ENCODE measurements at places on chromosomes 6 and 20. TPM values are rescaled to one million over a fixed set of nuclear protein-coding genes. Genes with fewer than 3 reads are reported as not detected.

GRCh38 chr6:82033631-82034211 lies 213.8 kb downstream of the IBTK start:
- DNase-seq: no peak
- H3K36me3 ChIP-seq: no peaks in the 10 kb centered on the region
- no peak overlapping the region for H3K4me3 ChIP-seq

DNA sequence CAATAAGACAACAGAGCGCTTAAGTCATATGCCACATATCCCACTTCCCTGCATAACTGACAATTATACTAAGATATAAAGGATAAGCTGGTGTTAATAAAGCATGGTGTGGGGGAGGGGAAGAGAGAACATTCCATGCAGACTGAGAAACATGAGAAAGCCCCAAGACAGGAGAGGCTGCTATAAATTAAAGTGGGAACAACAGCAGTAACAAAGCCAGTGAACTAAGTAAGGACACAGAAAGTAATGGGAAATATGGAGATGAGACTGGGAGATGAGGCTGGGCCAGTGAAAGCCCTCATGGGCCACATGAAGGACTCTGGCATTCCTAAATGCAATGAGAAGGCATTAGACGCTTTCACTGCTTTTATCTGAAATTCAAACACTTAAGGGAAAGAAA lies 41.3 kb downstream of the SESN1 start:
- H3K27me3 ChIP-seq: no peaks in the 10 kb centered on the region
- H3K4me3 ChIP-seq: no peak overlapping the region
- H3K27ac ChIP-seq: no peak overlapping the region
- no peaks in the 10 kb centered on the region for H3K36me3 ChIP-seq

The C6orf15 gene
- total RNA-seq: not detected

GRCh38 chr6:127592964-127593363 lies 16.0 kb downstream of the C6orf58 start:
- no peak for DNase-seq
- no peaks in the 10 kb centered on the region for H3K27me3 ChIP-seq
- H3K27ac ChIP-seq: peak overlapping the region; percentile 47
- H3K4me1 ChIP-seq: peaks cover 2% of the 10 kb centered on the region
- no peaks in the 10 kb centered on the region for H3K36me3 ChIP-seq

GRCh38 chr6:29976588-29977424 lies 34.5 kb downstream of the HLA-A start:
- H3K4me1 ChIP-seq: peaks cover 12% of the 10 kb centered on the region
- H3K27me3 ChIP-seq: peaks cover 43% of the 10 kb centered on the region

The SPATA2 gene
- total RNA-seq: 11.9 TPM

DNA sequence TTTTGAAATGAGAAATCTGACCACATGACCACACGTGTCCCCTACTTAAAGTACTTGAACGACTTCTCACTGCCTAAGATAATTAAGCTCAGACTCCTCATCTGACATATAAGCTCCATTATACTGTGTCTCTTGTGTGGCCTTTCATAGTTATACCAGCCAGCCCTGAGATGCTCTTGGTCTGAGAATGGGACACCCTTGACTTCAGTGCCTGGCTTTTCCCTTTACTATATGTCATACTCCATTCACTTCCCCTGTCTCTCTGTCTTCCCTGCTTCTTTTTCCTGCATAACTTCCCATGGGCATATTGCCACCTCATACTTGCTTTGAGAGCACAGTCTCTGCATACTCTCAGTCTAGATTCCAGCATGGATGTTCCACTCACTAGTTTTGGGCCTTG lies 53.4 kb upstream of the TINAG start:
- no peaks in the 10 kb centered on the region for H3K27me3 ChIP-seq
- DNase-seq: no peak
- H3K36me3 ChIP-seq: no peaks in the 10 kb centered on the region
- H3K27ac ChIP-seq: no peak overlapping the region
- no peak overlapping the region for H3K4me3 ChIP-seq
- no peaks in the 10 kb centered on the region for H3K4me1 ChIP-seq

DNA sequence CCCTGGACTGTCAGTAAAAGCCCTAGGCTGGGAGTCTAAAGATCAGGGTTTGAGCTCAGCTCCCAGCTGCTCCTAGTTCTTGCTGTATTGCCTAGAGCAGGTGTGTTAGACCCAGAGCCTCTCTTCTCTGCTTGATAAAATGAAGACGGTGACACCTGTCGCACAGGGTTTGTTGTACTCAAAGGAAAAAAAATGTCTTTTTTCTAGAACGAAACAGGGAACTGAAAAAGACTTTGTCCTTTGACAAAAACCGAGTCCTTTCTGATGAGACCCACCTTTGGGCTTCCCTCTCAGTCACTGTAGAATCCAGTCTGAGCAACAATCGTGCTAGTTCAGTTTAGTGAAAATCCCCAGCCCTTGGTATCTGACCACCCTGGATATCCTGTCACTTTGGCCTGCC lies 102.1 kb upstream of the LAMP5 start:
- peaks cover 4% of the 10 kb centered on the region for H3K36me3 ChIP-seq
- H3K27me3 ChIP-seq: no peaks in the 10 kb centered on the region
- DNase-seq: no peak

DNA sequence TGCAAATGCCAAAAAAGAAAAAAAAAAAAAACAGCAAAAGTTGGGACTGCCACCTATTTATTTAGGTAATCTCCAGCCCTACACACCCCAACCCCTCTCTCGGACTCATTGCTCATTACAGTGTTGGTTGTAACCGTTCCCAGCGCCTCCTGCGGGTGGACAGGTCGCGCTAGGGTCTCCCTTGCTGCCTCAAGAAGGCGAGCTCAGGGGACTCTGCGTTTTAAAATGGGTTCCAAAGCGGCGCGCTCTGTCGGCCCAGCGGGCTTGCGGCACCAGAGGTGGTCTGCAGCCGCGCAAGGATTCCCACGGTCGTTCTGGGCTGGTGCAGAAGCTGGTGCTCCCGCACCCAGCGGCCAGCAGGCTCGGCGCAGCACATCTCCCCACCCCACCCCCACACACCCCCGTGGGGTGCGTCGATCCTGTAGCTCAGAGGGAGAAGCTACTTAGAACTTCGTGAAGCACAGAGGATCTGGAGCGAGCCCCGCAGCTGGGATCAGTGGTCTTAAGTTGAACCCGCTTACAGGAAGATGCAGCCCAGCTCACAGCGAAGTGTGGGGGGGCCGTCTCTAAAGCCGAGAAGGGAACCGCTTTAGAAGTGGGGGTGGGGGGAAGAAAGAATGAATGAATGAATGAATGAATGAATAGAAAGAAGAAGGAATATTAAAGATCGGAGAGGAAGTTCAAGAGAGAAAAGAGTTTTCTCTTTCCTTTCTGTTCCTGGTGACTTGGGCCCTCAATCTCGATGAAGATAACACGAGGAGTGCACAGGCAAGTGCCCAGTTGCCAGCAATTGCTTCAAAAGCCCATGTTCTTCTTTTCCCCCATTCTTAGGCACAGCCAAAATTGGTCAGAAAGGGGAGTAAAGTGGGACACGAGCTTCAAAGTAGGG lies 780 bp downstream of the TFAP2A start:
- peaks cover 79% of the 10 kb centered on the region for H3K27me3 ChIP-seq
- no peak overlapping the region for H3K27ac ChIP-seq
- H3K36me3 ChIP-seq: no peaks in the 10 kb centered on the region
- peaks cover 32% of the 10 kb centered on the region for H3K4me1 ChIP-seq
- peak; percentile 70 for DNase-seq

The SLC35D3 gene
- total RNA-seq: 0.57 TPM

DNA sequence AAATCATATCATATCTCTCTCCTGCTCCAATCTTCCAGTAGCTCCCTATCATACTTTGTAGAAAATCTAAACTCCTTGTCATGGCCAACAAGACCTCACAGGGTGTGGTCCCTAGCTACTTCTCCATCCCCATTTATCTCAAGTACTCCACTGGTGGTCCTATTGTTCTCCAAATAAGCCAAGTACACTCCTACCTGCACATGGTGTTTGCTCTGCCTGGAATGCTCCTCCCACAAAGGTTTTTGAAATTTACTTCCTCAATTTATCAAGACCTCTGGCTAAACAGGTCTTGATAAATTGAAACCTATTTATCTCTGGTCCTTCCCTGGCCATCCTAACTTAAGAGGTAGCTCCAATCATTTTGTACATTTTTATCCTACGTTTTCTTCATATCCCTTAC lies 12.1 kb downstream of the TMX4 start:
- no peaks in the 10 kb centered on the region for H3K27me3 ChIP-seq
- H3K36me3 ChIP-seq: no peaks in the 10 kb centered on the region
- H3K27ac ChIP-seq: no peak overlapping the region
- H3K4me1 ChIP-seq: no peaks in the 10 kb centered on the region
- no peak for DNase-seq
- H3K4me3 ChIP-seq: no peak overlapping the region

The EPM2A gene
- total RNA-seq: 6.2 TPM

- H3K4me3 ChIP-seq: no peak overlapping the region
- H3K27me3 ChIP-seq: no peaks in the 10 kb centered on the region
- H3K4me1 ChIP-seq: no peaks in the 10 kb centered on the region
Measured at GRCh38 chr20:17444091-17444490, 87.1 kb downstream of the BFSP1 start.

GRCh38 chr6:12957321-12958051 lies 240.9 kb downstream of the PHACTR1 start:
- peaks cover 53% of the 10 kb centered on the region for H3K27me3 ChIP-seq
- H3K36me3 ChIP-seq: no peaks in the 10 kb centered on the region
- peaks cover 15% of the 10 kb centered on the region for H3K4me1 ChIP-seq
- H3K4me3 ChIP-seq: peak overlapping the region; percentile 11
- DNase-seq: no peak

The THBD gene
- total RNA-seq: 0.43 TPM

GRCh38 chr6:139981066-139981624 lies 606.7 kb upstream of the CITED2 start:
- no peaks in the 10 kb centered on the region for H3K27me3 ChIP-seq
- no peak for DNase-seq
- no peak overlapping the region for H3K4me3 ChIP-seq
- no peaks in the 10 kb centered on the region for H3K36me3 ChIP-seq

The PSMF1 gene
- total RNA-seq: 118 TPM

DNA sequence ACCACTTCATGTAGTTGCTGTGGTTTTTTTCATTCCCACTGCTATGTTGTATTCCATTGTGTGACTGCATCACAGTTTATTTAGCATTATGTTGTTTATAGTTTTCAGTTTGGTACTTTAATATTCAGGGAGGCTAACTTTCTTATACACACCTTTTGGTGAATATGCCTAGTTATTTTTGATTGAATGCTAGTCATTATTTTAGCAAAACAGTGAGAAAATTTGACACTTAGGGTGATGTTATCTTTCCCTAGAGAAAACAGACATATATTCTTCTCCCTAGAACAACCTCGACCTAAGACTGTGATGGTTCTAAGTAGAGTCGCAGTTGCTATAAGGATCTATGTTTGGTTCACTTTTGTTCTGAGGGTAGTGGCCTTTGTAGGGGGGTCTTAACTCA lies 120.8 kb upstream of the B3GAT2 start:
- no peaks in the 10 kb centered on the region for H3K4me1 ChIP-seq
- DNase-seq: no peak
- H3K27ac ChIP-seq: no peak overlapping the region
- no peak overlapping the region for H3K4me3 ChIP-seq

The ARG1 gene
- total RNA-seq: not detected

GRCh38 chr6:33053230-33053629 lies 20.2 kb downstream of the HLA-DPA1 start:
- no peaks in the 10 kb centered on the region for H3K27me3 ChIP-seq
- H3K4me3 ChIP-seq: no peak overlapping the region
- DNase-seq: no peak
- H3K4me1 ChIP-seq: peaks cover 6% of the 10 kb centered on the region
- H3K36me3 ChIP-seq: no peaks in the 10 kb centered on the region

The ERVFRD-1 gene
- not detected for total RNA-seq

The SLC32A1 gene
- total RNA-seq: 0.33 TPM

DNA sequence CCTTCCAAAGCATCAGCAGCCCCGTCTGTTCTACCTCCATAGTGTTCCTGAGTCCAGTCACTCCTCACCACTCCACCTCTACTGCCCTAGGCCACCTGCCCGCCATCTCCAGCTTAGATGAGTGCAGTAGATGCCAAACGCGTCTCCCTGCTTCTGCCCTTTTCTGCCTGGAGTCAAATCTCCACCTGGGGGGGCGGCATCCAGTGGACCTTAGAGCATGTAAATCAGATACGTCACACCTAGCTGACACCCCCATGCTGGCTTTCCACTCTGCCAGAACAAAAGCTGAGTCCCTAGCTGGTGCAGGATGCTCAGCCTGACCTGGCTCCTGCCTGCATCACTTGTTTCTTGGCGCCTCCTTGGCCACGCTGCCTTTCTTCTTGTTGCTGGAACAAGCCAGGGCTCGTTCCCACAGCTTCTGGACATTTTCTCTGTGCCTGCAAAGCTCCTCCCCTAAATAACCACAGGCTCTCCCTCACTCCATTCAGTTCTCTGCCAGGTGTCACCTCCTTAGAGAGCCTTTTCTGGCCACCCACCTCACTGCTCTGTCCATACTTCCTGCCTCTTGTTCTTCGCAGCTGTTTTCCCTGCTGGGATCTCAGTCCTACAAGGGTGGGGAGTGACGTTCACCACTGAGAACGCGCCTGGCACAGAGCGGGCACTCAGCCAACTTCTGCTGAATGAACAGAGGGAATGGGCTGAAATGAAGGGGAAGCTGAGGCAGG lies 5.8 kb downstream of the DDR1 start:
- H3K4me1 ChIP-seq: peaks cover 15% of the 10 kb centered on the region
- 0 out of 2 replicates have a peak overlapping the region, but pooled peaks have one; percentile 16 for H3K27ac ChIP-seq
- H3K4me3 ChIP-seq: no peak overlapping the region
- no peaks in the 10 kb centered on the region for H3K27me3 ChIP-seq
- DNase-seq: no peak

- H3K27me3 ChIP-seq: peaks cover 1% of the 10 kb centered on the region
- no peak overlapping the region for H3K4me3 ChIP-seq
- no peak overlapping the region for H3K27ac ChIP-seq
- no peak for DNase-seq
- no peaks in the 10 kb centered on the region for H3K4me1 ChIP-seq
Measured at GRCh38 chr6:129872586-129872985, 11.5 kb upstream of the TMEM244 start.

DNA sequence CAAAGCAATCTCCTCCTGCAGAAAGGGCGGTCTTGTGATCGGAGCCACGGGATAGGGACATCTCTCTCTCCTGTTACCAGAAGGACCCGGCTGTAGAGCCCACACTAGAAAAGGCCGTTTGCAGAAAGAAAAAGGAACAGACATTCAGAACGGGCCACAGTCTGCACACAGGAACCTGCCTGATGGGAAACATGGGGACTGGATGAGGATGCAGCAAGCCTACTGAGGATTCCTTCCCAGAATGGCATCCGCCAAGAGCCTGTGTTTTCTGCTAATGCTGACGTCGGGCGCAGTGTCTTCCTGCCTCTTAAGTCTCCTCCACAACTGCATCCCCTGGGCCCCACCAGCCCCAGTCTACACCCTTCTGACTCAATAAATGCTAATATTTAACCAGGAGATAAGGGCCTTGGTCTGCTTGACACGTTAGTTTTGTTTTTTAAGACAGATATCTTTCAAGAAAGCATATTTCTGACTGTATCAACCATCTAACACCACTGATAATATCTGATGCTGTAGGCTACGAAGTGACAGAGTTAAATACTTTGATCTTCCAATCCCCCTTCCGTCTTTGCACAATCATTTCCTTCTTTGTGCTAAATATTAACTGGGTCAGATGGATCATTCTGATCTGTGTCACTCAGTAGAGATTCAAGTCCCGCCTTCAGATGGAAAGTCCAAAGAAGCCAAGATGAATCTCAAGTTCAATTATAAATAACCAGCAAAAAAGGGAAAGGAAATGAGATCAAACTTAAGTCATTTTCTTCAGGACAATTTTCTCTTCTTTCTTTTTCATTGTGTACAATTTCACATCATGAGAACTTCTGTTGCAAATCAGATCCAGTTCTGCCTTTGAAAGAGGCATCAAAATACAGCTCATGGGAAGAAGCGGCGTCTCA lies 20.7 kb downstream of the FAM50B start:
- no peaks in the 10 kb centered on the region for H3K27me3 ChIP-seq
- H3K27ac ChIP-seq: no peak overlapping the region
- H3K36me3 ChIP-seq: no peaks in the 10 kb centered on the region
- no peak for DNase-seq

GRCh38 chr20:19211661-19212468 lies 577 bp upstream of the SLC24A3 start:
- peaks cover 19% of the 10 kb centered on the region for H3K4me1 ChIP-seq
- peaks cover 24% of the 10 kb centered on the region for H3K27me3 ChIP-seq
- peak overlapping the region; percentile 70 for H3K4me3 ChIP-seq
- DNase-seq: no peak
